ENCODE measurements at places on chromosomes 3 and 15.

DNA sequence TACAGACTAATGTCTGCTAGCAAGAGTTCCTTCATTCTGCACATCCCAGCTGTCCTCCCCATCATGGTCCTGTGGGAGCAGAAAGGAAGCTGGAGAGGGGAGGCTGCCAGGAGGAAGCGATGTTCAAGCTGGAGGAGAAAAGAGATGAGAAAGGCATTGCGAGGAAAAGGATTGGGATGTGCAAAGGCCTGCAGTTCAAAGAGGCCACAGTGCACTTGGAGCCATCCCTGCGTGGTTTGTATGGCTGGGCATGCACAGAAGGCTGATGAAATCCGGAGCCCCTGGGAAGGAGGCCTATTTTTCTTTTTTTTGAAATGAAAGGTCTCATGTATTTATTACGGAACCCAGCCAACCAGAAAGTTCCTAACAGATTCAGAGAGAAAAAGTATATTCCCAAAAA, 22.8 kb downstream of the AMOTL2 start:
- no peak for DNase-seq

- DNase-seq, result no peak
Observed at GRCh38 chr3:44321335-44321734, 17.2 kb upstream of the TCAIM start.

GRCh38 chr15:48866141-48866563, 11.8 kb upstream of the EID1 start:
- DNase-seq, result no peak

DNA sequence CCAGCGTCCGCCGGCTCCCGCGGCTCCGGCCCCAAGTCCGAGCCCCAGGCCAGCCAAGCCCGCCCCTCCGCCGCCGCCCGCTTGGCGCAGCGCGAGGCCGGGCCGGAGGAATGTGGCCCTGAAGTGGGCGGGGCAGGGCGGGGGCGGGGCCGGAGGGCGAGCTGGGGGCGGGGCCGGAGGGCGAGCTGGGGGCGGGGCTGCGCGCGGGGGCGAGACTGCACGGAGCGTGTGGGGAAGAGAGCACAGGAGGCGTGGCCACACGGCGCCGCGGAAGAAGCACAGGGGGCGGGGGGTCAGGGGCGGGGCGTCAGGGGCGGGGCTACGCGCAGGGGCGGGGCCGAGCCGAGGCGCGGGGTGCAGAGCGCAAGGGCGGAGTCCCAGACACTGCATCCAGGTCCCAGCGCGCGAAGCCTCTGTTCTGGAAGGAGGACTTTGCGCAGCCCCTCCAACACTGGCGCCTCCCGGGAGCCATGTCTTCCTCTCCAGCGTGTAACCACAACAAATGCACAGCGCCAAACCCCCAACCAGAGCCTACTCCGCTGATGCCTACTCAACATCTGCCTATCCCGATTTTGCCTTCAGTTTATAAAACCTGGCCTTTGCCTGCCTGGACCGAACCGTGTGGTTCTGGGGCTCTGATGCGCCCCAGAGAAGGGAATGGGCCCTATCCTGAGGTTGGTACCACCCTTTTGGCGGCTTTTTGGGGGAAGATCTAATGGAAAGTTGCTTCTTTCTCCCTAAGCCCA, 105.5 kb downstream of the IQSEC1 start:
- DNase-seq, result peak; percentile 82

DNA sequence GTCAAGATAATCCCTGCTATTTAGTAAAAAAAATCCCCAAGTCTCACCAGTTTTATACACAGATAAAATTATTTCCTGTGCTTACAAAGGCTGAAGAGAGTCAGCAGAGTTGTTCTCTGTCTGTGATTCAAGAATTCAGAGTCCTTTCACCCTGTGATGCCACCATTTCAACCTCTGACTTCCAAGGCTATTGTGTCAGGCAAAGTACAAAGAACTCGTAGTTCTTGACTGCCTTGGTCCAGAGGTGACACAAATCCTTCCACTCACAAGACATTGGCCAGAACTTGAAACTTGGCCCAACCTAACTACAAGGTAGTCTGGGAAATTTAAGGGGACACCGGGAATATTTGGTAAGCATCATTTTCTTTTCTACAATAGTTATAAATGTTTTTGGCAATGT, 34.9 kb upstream of the CMC1 start:
- no peak for DNase-seq

DNA sequence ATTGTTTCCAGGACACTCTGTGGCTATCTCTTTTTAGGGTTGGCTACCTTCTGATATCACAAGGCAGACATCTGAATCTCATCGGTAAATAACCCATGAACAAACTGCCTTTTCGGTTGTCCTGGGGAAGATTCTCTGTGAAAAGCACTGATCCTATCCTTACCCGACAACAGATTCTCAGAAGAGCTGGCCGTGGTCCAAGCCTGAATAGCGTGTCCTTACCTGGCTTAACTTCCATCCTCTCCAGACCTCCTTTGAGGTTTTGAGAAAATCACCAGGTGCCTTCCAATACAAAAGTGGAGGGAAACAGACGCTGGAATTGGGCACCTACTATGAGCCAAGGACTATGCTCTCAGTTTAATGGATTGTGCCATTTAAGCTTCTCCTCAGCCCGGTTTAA, 87.4 kb upstream of the ARHGEF3 start:
- DNase-seq, result no peak

GRCh38 chr3:116445990-116446389, 703 bp upstream of the LSAMP start:
- no peak for DNase-seq
